Activated CD8-positive, alpha-beta memory T cell treated with anti-CD3 and anti-CD28 coated beads for 24 hours (primary cell): ENCODE measurements at places on chromosomes 12 and 14.

DNA sequence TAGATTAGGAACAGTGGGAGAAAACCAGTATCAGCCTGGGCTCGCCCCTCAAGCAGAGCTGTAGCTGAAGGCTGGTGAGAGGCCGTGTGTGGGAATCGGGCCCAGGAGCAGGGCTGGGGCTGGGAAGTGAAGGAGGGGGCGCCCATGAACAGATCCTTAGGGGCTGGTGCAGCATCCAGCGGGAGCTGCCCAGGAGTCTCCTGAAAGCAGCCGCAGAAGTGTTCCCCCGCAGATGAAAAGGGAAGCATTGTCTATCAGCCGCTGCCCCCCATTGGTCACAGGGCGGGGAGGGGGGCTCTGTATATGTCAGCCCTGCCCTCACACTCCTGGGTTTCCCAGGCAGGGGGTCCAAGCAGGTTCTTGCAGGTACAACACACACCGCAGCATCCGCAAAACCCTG lies 15.6 kb upstream of the RFLNA start:
- DNase-seq: no peak

DNA sequence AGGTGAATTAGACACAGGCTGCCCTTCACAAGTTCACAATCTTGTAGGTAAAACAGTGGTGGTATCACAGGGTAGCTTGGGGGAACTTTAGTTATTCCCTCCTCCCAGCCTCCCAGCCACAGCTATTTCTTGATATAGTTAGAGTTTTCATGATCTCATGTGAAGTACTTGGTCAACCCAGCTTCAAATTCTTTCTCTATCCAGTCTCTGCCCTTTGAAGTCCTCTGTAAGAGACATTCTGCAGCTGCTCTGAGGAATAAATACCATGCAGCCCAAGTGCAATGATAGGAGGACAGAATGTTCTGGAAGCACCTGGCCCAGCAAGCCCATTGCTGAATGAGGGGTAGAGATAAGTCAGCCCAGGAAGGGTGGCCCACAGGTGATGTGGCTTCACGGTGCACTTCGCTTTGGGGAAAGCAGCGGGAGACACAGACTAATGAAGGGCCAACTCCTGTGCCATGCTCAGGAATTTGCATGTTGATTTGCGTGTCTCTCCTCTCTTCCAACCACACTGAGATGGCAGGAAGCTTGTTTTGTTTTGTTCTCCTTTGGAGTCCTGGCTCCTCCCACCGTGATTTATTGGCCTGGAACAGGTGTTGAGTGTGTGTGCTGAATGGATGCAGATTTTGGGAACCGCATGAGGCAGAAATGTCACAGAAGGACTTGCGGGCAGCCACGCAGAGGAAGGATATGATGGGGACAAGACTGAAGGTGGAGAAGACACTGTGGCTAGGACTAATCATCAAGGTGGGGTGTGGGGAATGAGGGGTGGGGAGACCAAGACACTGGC lies 8.0 kb upstream of the TXNRD1 start:
- DNase-seq: no peak

- no peak for DNase-seq
Observed at GRCh38 chr12:2666846-2667245, 127.9 kb upstream of the FKBP4 start.

DNA sequence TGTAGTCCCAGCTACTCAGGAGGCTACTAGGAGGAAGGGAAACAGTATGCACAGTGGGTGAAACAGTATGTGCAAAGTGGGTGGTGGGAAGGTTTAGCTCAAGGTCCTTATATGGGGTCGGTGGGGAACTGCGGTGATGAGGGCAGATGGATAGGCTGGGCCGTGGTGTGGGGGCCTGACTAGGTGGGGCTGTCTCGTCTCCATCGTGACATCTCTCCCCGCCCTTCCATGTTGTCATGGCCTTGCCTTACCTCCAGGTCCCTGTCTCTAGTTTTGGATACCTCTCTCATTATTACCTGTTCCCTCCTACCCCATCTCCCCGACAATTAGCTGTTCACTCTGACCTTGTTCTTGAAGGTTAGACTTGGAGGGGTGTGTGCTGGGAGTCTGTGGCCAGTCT lies 4.4 kb upstream of the NR4A1 start:
- no peak for DNase-seq

DNA sequence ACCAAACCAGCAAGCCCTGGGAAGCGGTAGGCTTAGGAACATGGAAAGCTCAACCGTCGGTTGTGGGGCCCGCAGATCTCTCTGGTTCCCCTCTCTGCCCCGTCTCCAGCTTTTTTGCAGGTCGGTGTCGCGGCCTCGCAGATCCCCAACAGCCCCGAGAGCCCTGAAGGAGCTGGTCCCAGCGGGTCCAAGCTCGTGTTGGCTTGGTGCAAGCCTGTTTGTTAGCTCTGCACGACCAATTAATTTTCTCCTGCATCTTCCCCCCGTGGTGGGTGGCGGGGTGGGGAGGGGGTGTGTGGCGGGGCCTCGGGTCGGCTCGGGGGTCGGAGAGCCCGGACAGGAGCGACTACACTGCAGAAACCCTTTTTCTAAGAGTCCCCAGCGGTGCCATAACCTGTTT lies 449 bp upstream of the SLC24A4 start:
- DNase-seq: no peak

GRCh38 chr12:111024205-111024801 lies 103.9 kb upstream of the MYL2 start:
- peak; percentile 82 for DNase-seq

DNA sequence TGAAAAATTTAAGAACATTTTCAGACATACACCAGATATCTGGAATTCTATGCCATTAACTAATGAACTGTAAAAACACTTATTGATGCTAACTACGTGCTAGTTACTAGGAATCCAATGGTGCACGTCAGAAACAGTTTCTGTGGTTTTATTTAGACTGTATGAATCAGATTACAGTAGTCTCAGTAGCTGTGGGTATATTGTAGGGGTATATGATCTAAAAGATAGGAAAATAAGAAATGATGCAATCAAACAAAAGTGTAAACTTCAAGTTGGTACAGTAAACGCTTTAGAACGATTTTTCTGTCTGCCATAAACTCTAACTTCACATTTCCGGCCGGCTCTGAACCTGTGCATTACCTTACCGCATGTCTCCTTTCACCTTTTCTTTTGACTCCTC lies 2.3 kb downstream of the ABCC9 start:
- DNase-seq: no peak

DNA sequence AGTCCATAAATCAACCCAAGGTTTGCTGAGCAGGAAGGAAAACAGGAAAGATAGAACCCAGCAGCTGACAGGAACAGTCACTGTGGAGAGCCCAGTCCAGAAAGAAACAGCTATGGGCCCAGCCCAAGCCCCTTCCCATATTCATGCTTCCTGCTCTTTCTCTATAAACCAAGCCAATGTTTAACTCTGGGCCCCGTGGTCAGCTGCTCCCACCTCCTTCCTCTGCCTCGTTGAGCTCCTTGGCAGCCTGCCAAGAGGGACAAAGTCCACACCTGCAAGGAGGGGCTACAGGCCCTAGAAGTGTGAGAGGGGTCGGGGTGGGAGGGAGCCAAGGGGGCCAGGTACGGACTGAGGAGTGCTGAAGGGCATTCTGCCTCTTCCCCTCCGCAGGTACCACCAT lies 10.0 kb downstream of the SLC6A13 start:
- no peak for DNase-seq

DNA sequence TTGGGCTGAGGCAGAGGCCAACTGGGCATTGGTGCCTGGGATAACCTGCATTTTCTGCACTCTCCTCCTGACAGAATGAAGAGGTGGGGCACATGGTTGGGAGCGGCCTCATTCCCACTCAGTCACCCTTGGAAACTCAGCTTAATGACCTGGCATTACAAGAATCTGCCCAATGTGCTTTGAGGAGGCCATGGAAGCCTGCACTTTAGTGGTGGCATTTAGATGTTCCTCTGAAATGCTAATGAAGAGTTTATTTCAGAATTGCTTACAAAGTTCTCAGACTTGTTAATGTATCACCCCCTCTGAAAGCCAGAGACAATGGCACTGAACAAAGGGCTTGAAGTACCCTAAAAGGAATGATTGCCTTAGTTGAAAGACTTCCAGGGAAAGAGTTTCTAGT lies 71.4 kb upstream of the PARP11 start:
- DNase-seq: no peak

- DNase-seq: no peak
Observed at GRCh38 chr12:54140588-54141388, 48.0 kb downstream of the SMUG1 start.

DNA sequence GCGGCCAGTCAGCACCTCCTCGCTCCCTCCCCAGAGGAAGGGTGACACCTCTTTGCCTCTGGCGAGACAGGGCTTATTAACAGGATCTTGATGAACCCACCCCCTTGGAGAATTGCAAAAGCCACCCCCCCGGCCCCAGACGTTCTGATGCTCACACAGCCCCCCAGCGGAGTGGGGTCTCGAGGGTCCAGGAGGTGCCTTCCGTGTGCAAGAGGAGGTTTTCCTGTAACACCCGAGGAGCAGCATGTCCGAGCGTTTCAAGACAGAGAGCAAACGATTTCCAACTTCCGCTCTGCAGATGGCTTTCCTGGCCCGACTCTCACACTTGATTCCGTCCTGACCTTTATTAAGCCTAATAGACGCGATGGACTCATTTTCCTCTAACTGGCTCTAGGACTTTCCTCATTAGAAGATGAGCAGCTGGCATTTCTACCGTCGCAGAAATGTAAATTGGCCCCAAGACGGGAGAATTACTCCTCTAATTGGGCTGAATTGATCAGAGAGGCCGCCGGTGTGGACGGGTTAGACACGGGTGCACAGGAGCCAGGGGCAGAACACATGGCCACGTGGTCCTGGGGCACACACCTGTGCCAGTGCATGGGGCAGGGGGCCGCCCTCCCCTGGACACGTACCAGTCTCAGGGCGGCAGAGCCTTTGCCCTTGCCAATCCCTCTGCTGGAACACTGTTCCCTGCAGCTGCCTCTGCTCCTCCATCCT lies 84.4 kb downstream of the NOC4L start:
- DNase-seq: no peak
